ENCODE measurements at places on chromosomes 12 and 14.

GRCh38 chr12:105279460-105280056, 43.6 kb upstream of the APPL2 start:
- H3K27me3 ChIP-seq: no peaks in the 10 kb centered on the region
- DNase-seq: no peak
- H3K27ac ChIP-seq: no peak overlapping the region
- H3K4me1 ChIP-seq: no peaks in the 10 kb centered on the region
- no peaks in the 10 kb centered on the region for H3K36me3 ChIP-seq

- H3K27me3 ChIP-seq: no peaks in the 10 kb centered on the region
- DNase-seq: peak; percentile 87
- no peak overlapping the region for H3K4me3 ChIP-seq
- no peak overlapping the region for H3K27ac ChIP-seq
- peaks cover 31% of the 10 kb centered on the region for H3K4me1 ChIP-seq
Observed at GRCh38 chr12:120247621-120248030, 17.9 kb downstream of the PXN start.

- H3K27me3 ChIP-seq: no peaks in the 10 kb centered on the region
- H3K27ac ChIP-seq: no peak overlapping the region
- peak; percentile 88 for DNase-seq
- H3K4me3 ChIP-seq: no peak overlapping the region
- no peaks in the 10 kb centered on the region for H3K36me3 ChIP-seq
Observed at GRCh38 chr12:58509116-58509885, 411.0 kb downstream of the LRIG3 start.

GRCh38 chr12:58204071-58204470, 262.7 kb downstream of the ATP23 start:
- H3K27ac ChIP-seq: no peak overlapping the region
- no peak overlapping the region for H3K4me3 ChIP-seq
- H3K4me1 ChIP-seq: no peaks in the 10 kb centered on the region
- no peaks in the 10 kb centered on the region for H3K36me3 ChIP-seq
- H3K27me3 ChIP-seq: no peaks in the 10 kb centered on the region
- DNase-seq: peak; percentile 3

DNA sequence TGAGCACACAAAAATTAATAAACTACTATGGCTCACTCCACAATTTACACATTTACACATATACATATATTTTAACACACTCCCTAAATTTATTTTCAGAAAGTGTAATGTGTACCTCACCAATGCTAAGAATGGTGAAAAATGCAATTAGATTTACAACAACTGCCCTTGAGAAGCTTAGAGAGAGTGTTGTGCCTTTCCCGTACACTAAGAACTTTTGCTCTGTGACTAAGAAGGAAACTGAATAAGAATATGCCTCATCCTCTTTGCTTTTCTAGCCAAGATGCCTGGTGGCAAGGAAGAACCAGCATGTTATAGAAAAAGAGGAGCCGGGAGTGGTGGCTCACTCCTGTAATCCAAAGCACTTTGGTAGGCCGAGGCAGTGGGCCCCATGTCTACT, 62.3 kb downstream of the SINHCAF start:
- DNase-seq: no peak
- no peaks in the 10 kb centered on the region for H3K4me1 ChIP-seq
- no peaks in the 10 kb centered on the region for H3K27me3 ChIP-seq
- no peak overlapping the region for H3K4me3 ChIP-seq
- no peaks in the 10 kb centered on the region for H3K36me3 ChIP-seq
- H3K27ac ChIP-seq: no peak overlapping the region

- no peaks in the 10 kb centered on the region for H3K27me3 ChIP-seq
- peaks cover 39% of the 10 kb centered on the region for H3K4me1 ChIP-seq
- no peak for DNase-seq
- H3K36me3 ChIP-seq: peaks cover 3% of the 10 kb centered on the region
Observed at GRCh38 chr14:73778736-73779135, 64.6 kb upstream of the PNMA1 start.

GRCh38 chr14:80906336-80906735, 35.2 kb downstream of the CEP128 start:
- H3K27me3 ChIP-seq: no peaks in the 10 kb centered on the region
- no peak overlapping the region for H3K4me3 ChIP-seq
- DNase-seq: no peak
- no peaks in the 10 kb centered on the region for H3K36me3 ChIP-seq
- no peaks in the 10 kb centered on the region for H3K4me1 ChIP-seq
- no peak overlapping the region for H3K27ac ChIP-seq

- no peak overlapping the region for H3K4me3 ChIP-seq
- no peaks in the 10 kb centered on the region for H3K36me3 ChIP-seq
- peaks cover 19% of the 10 kb centered on the region for H3K27me3 ChIP-seq
- H3K4me1 ChIP-seq: peaks cover 5% of the 10 kb centered on the region
Observed at GRCh38 chr14:33945210-33946088, 5.4 kb downstream of the EGLN3 start.

DNA sequence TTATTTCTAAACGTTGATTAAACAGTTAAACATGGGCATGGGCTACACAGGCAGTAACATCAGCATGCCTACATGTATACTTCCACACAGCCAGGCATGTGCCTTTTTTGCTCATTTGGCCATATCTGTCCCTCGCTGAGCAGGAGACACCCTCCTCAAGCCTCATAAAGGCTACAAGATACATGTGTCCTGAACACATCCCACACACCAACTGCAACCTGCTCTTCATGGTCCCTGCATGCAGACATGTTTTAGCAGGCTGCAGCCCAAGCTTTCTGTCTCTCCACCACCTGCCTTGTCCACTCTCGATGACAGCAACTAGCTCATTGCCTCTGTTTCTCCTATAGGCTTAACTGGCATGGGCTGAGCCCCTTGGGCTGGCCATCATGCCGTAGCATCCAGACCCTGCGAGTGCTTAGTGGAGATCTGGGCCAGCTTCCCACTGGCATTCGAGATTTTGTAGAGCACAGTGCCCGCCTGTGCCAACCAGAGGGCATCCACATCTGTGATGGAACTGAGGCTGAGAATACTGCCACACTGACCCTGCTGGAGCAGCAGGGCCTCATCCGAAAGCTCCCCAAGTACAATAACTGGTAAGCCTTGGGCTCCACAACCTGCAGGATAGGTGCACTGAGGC, 2.6 kb downstream of the PCK2 start:
- no peak overlapping the region for H3K27ac ChIP-seq
- no peak for DNase-seq
- no peaks in the 10 kb centered on the region for H3K27me3 ChIP-seq
- H3K4me3 ChIP-seq: no peak overlapping the region
- peaks cover 14% of the 10 kb centered on the region for H3K4me1 ChIP-seq

- H3K36me3 ChIP-seq: no peaks in the 10 kb centered on the region
- H3K4me1 ChIP-seq: no peaks in the 10 kb centered on the region
- no peak for DNase-seq
- no peak overlapping the region for H3K4me3 ChIP-seq
- H3K27ac ChIP-seq: no peak overlapping the region
- H3K27me3 ChIP-seq: no peaks in the 10 kb centered on the region
Observed at GRCh38 chr12:96170328-96170727, 23.8 kb upstream of the ELK3 start.

GRCh38 chr12:47123730-47124129, 44.0 kb upstream of the AMIGO2 start:
- no peaks in the 10 kb centered on the region for H3K36me3 ChIP-seq
- H3K27ac ChIP-seq: no peak overlapping the region
- no peak overlapping the region for H3K4me3 ChIP-seq
- H3K27me3 ChIP-seq: no peaks in the 10 kb centered on the region

DNA sequence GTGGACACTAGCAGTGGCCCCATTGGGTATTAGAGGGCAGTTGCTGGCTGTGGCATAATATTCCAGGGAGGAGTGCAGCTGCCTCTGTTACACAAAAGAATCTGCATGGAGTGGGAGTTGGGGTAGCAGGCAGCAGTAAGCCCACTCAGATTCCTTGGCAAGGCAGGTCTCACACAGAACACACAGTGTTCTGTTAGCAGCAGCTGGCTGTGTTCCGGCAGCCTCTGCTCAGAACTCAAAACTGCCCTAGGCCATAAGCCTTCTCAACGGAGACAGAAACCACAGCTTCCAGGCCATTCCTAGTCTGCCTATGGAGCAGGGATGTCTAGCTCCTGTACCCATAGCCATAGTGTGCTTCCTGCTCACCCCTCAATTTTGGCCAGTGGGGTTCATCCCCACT, 1085.4 kb downstream of the SLC6A15 start:
- H3K4me3 ChIP-seq: no peak overlapping the region
- H3K27me3 ChIP-seq: no peaks in the 10 kb centered on the region
- H3K36me3 ChIP-seq: no peaks in the 10 kb centered on the region
- peaks cover 4% of the 10 kb centered on the region for H3K4me1 ChIP-seq
- DNase-seq: no peak

GRCh38 chr12:66692170-66692569, 13.3 kb upstream of the GRIP1 start:
- H3K4me1 ChIP-seq: no peaks in the 10 kb centered on the region
- H3K36me3 ChIP-seq: no peaks in the 10 kb centered on the region
- no peak overlapping the region for H3K27ac ChIP-seq
- H3K27me3 ChIP-seq: peaks cover 4% of the 10 kb centered on the region

DNA sequence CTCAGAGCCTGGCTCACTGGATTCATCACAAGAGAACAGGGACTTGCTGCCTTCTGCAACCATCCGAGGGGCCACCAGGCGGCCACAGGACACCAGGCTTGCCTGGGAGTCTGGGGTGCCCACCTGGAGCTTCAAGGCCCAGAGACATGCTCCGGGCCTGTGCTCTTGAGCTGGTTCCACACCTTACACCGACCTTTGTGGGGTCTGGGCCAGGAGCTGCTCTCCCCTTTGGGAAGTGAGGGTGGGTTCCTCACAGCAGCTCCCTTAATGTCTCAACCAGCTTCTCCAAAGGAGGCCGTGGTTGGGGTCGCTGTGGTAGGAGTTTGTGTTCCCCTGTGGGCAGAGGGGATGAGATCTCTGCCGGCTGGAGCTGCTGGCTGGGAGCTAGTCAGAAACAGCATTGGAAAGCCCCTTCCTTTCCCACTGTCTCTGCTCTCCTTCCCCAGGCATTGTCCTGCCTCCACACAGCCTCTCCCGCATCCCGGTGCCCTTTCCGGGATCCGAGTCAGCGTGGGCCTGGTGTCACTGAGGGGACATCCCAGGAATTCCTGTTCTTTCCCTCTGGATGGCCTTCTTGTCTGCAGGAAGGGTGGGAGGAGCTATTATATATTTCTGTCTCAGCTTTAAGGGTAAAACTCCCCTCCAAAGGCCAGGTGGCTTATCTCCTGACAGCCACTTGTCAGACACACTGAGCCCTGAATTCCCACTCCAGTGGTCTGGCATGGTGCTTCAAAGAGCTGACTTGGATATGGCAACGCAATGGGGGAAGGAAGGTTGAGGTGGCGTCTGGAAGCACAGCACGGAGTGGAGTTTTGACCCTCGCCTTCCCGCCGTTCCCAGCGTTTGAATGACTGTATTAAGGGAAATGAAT, 5.1 kb upstream of the PAPLN start:
- no peak overlapping the region for H3K27ac ChIP-seq
- H3K27me3 ChIP-seq: peaks cover 57% of the 10 kb centered on the region
- H3K36me3 ChIP-seq: no peaks in the 10 kb centered on the region
- H3K4me3 ChIP-seq: no peak overlapping the region

DNA sequence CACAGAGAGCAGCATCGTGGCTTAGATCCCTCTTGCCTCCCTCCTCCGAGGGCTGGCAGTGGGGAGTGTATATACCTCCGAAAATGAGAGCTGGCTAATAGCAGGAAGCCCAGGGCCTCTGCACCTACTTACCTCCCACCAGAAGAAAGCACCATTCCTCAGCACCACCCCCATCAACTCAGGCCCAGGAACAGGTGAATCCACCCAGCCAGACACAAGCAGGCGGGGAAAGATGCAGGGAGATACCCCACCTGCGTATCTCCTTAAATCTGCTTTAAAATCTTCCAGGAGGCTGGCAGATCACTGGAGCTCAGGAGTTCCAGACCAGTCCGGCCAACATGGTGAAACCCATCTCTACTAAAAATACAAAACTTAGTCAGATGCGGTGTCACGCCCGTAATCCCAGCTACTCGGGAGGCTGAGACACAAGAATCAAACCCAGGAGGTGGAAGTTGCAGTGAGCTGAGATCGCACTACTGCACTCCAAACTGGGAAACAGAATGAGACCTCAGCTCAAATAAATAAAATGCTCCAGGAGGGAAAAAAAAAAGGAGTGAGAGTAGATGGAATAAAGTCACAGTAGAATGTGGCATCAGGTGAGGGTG, 93.5 kb downstream of the SINHCAF start:
- peaks cover 51% of the 10 kb centered on the region for H3K27me3 ChIP-seq
- DNase-seq: no peak
- no peak overlapping the region for H3K27ac ChIP-seq

DNA sequence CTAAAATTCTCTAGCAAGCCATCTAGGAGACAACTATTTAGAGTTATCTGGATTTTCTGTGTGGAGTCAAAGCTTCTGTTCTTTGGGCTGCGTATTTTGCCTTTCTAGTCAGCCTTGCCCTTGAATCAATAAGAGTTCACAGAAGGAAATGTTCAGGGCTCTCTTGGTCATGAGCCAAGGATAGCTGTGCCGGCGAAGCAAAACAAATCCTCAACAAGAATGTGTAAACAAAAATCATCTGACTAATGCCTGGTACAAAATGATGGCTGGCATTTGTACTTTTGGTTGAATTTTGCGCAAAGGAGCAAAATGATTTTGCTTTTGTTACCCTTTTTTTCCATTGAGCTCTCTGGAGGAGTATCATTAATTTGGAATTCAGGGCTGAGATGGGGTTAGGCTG, 171.1 kb downstream of the DACT1 start:
- H3K36me3 ChIP-seq: no peaks in the 10 kb centered on the region
- H3K4me1 ChIP-seq: peaks cover 1% of the 10 kb centered on the region
- H3K27ac ChIP-seq: no peak overlapping the region
- H3K27me3 ChIP-seq: peaks cover 12% of the 10 kb centered on the region

DNA sequence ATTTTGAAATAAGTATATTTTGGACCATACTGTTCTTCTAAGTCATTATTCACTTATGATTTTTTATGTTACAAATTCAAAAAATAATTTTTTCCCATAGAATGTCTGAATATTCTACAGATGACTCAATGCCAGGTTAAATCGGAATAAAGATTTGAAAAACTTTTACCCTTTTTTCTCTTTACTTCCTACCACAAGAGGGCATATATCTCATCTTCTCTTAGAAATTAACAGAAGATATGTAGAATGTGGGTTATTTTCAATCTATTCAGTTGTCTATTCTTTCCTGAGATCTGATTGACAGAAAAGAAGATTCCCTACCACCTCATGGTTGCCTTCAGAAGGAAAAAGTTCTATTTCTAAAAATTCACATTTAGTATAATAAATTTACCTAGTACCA, 53.0 kb upstream of the KITLG start:
- H3K27ac ChIP-seq: no peak overlapping the region
- no peaks in the 10 kb centered on the region for H3K36me3 ChIP-seq
- no peaks in the 10 kb centered on the region for H3K27me3 ChIP-seq
- H3K4me3 ChIP-seq: no peak overlapping the region
- DNase-seq: no peak

DNA sequence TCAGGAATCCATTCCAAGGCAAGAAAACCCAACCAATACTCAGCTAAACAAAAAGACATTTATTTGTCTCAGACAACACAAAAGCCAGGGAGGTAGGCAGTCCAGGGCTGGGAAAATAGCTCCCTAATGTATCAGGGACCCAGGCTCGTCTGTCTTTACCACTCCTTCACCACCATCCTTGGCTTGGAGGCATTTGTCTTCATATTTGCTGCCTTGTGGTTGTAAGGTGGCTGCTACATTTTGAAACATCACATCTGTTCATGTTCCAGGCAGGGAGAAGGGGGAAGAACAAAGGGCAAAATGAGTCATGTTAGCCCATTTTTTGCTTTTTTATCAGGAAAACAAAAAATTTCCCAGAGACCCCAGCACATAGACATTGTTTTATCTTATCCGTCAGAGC, 44.8 kb upstream of the PCED1B start:
- no peaks in the 10 kb centered on the region for H3K36me3 ChIP-seq
- peaks cover 5% of the 10 kb centered on the region for H3K4me1 ChIP-seq
- H3K27ac ChIP-seq: peak overlapping the region; percentile 3
- H3K27me3 ChIP-seq: no peaks in the 10 kb centered on the region
- H3K4me3 ChIP-seq: no peak overlapping the region
